ENCODE measurements at places on chromosomes 11 and 22.

- DNase-seq, result no peak
These were observed 12.1 kb downstream of the CECR2 start for GRCh38 chr22:17381192-17381913.

DNA sequence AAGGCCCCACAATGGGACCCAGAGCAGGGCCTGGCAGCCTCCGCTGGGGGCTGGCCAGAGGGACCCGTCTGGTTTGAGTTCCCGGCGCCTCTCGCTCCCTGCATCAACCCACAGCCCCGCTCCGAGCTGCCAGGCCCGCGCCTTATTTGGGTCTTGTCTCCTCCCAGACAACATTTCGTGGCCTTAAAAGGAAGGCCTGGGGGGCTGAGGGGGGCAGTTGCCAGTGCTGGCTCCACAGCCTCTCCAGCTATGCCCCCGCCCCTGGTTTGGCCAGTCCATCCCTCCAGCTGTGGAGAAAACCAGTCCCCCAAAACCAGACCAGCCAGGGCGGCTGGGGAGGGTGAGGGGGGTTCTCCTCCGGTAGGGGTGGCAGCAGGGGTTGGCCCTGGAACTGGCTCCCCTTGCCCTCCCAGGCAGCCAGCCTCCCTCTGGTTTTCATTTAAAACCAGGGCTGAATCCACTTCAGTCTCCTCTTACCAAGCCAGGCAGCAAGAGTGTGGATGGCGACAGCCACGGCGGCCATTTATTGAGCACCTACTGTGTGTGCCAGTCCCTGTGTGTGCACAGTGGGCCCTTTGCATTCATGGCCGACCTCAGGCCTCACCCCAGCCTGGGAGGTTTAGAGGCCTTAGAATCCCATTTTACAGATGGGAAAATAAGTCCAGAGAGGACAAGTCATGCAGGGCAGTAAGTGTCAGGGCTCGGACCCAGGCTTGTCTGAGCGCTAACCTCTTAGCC is 18.6 kb downstream of the EMID1 start:
- no peak for DNase-seq

GRCh38 chr11:126538071-126538470 is 182.6 kb downstream of the ST3GAL4 start:
- no peak for DNase-seq

DNA sequence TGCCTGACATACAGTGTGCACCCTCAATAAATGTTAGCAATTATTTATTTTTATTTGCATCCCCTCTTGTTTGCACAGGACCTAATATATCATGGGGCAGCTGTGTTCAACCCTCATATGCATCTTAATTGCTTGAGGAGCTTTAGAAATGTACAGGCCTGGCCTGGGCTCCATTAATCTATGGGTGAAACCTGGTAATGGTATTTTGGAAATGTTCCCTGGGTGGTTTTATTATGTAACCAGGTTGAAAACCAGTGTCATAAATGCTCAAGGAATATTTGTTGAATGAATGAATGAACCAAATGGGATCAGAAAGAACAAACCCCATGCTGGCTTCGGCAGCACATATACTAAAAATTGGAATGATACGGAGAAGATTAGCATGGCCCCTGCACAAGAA is 84.0 kb upstream of the PICALM start:
- DNase-seq, result no peak

- DNase-seq, result no peak
These were observed 18.9 kb upstream of the SLC22A12 start for GRCh38 chr11:64572143-64572542.

DNA sequence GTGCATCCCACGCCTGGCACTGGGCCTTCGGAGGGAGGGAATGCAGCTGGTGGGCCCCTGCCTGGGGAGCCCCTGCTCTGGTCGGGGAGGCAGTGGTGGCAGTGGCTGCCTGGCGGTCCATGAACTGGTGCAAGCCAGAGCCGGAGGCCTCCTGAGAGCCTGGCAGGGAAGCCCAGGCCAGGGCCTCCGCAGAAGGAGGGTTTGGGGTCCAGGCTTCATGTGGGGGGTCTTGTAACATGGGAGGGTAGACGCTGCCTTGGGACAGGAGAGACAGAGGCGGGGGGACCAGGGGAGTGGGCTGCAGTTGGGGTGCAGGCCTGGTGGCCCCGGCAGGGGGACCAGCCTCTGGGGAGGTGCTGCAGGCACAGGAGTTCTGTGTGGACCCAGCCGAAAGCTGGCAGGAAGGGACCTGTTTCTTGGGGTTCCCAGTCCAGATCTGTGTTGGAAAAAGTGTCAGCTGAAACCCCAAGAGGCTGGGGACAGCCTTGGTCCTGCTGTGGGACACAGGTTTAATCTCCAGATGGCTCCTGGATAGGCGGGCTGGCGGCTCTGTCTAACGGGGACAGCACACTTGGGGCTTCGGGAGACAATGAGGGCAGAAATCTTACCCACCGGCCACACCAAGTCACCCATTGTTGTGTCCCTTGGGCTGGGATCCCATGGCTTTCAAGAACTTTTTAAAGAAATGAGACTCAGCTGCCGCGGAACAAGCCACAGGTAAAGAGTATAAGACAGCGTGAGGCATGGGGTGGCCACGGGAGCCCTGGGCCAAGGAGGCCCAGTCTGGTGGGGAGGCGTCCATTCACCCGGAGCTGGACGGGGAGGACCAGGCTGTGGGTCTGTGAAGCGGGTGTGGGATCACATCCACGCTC is 73.5 kb downstream of the KCNQ1 start:
- no peak for DNase-seq

DNA sequence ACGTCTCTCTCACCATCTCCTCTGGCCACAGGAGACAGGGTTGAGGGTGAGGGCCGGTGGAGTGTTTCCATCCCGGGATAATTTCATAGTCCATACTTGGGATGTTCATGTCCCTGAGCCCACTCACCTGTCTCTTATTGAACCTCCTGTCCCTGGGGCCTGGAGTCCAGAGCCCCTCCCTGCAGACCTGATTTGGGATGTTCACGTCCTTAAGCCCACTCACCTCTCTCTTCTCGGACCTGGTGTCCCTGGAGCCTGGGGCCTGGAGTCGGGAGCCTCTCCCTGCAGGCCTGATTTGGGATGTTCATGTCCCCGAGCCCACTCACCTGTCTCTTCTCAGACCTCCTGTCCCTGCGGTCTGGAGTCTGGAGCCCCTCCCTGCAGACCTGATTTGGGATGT is 868.2 kb downstream of the BRD1 start:
- no peak for DNase-seq

DNA sequence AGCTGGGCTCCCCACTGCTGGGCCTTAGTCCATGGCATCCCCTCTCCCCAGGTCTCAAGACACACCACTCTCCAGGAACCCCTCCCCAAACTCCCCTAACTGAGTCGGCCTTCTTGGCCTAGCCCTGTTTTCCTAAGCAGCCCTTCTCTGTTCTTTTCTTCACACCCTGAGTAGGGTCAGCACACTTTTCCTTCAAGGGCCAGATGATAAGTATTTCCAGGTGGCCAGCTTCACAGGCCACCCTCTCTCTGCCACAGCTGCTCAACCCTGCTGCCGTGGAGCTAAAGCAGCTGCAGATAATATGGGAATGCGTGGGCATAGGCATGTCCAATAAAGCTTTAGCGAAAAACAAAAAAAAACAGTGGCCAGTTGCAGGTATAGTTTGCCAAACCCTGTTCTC is 24.1 kb downstream of the DGCR2 start:
- DNase-seq, result no peak

DNA sequence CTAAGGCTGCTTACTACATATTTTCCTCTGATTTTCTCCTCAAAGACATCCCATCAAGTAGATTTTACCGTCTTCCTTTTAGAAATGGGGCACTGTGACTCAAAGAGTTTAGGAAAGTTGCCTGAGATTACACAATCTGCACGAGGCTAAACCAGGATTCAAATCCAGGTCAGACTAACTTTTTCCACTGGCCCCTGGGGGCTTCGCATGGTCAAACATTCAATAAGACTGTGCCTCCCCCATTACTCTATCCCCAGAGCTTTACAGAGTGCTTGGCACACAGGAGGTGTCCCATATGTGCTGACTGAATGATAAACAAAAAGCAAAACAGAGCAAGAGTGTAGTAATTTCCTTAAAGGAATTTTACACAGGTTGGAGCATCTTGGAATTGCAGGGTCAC is 118.1 kb upstream of the TEAD1 start:
- DNase-seq, result no peak

DNA sequence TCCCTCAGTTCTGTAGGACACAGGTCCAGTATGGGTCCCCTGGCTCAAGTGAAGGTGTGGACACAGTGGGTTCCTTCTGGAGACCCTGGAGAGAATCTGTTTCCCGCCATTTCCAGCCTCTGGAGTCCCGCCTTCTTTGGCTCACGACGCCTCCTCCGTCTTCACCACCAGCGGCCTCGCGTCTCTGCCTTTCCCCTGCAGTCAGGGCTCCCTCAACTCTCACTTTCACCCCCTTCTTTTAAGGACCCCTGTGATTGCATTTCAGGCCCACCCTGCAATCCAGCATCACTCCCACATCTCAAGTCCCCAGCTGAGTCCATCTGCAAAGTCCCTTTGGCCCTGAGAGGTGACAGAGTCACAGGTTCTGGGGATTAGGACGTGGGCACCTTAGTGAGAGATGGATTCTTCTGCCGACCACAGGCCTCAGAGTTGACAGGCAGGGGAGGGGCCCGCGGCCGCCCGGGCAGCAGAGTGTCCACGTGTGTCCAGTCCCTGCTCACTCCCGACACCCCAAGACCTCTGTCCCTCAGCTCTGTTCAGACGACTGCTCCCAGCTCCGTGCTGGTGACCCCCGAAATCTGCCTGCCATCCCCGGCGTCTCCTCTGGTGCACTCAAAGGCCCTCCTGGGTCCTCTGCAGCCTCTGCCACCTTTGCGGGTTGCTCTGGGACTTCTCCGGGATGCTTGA is 36.9 kb upstream of the KRTAP5-7 start:
- DNase-seq, result no peak

DNA sequence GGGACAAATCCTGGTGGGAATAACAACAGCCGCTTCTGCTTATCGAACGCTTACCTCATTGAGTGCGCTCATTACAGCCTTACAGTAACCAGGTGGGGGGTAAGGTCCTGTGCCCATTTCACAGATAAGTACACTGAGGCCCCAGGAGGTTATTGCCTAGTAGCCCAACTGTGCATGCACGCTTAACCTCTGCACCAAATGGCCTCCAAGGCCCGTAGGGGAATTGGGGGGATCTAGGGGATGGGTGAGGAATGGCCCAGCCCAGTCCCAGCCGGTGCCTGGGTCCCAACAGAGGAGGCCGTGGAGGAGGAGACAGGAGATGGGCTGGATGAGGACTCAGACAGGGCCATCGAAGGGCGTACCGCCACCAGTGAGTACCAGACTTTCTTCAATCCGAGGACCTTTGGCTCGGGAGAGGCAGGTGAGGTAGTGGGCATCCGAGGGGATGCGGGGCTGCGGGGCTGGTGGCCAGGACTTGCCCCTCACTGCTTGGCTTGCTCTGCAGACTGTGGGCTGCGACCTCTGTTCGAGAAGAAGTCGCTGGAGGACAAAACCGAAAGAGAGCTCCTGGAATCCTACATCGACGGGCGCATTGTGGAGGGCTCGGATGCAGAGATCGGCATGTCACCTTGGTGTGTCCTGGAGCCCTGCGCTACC is 7.3 kb downstream of the F2 start:
- DNase-seq, result no peak

DNA sequence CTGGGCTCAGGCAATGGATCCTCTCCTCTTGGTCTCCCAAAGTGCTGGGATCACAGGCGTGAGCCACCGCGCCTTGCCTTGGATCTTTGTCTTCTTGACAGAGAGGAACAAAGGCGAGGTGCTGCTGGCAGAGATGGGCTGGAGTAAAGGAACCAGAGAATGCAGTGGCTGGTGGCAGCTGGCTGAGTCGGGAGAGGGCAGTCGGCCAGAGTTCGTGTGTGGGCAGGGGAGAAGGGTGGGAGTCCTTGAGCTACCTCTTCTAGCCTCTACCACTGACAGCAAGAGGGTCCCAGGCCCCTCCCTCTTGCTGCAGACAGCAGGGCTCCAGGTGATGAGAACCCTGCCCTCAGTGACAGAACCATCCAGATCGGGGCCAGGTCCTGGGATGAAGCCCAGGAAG is 86.2 kb upstream of the LINC01488 start:
- DNase-seq, result no peak

DNA sequence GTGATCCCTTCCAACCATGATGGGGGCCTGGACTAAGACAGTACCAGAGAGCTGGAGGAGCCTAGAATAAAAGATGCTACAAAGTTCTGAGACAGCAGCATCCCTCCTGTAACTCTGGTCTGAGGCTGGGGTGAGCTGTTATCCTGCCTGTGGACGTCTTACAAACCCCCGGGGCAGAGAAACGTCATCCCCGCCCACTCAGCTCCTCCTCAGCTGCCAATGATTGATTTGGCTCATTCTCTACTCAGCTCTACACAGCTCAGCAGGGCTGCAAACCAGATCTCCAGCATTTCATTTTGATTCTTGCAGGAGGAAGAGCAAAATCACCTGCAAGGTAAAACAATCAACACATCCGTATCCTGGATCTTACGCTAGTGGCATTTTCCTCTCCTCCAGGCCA is 55.5 kb downstream of the CSNK2A3 start:
- DNase-seq, result no peak

GRCh38 chr11:70661761-70662501 is 263.6 kb downstream of the CTTN start:
- no peak for DNase-seq

DNA sequence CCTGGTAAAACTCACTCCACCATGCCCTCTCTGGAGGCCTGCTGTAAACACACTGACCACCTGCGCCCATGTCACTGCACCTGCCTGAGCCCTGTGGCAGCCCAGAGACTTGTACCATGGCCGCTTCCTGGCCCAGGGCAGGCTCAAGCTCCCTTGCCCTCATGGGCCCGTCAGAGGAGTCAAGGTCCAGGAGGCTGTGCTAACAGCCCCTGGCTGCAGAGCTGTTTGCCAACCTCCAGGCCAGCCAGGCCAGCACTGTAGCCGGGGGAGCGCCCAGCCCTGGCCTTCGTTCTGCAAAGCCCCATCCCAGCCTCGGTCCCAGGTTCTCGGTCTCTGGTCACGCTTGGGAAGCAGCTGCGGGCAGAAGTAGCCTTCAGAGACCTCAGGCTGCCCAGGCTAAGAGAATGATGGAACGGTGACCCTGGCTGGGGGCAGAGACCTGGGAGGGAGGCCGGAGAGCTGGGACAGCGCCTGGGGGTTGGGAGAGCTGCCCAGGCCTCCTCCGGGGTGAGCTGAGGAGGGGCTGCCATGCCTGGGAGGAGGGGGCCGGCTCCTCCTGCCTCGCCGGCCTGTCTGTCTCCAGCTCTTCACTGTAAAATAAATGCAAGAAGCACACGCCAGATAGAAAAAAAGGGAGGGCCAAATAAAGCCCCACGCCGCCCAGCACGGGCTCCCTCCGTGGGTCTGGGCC is 11.9 kb upstream of the TCF20 start:
- DNase-seq, result no peak

- no peak for DNase-seq
These were observed 74.7 kb upstream of the APOA1 start for GRCh38 chr11:116911976-116912734.

- DNase-seq, result no peak
These were observed 42.4 kb downstream of the BARX2 start for GRCh38 chr11:129418039-129418438.

- DNase-seq, result no peak
These were observed 385.6 kb downstream of the DCDC1 start for GRCh38 chr11:30983776-30984441.

GRCh38 chr11:133072378-133072777 is 459.9 kb downstream of the OPCML start:
- no peak for DNase-seq
